Uterus (tissue), 4 donors: ENCODE measurements at places on chromosomes 11 and 22. TPM values are rescaled to one million over a fixed set of nuclear protein-coding genes. Genes with fewer than 3 reads are reported as not detected.

Gene KLHL35
- 2.5 TPM for total RNA-seq

Gene TRIM34
- 8.3 TPM for total RNA-seq

Gene DCDC1
- 8.0 TPM for total RNA-seq

Gene RASGRP2
- 27.7 TPM for total RNA-seq

Gene TXN2
- total RNA-seq: 17.7 TPM

Gene KLHDC7B
- not detected for total RNA-seq

Gene SLC43A3
- total RNA-seq: 62.0 TPM

Gene LARGE1
- total RNA-seq: 82.1 TPM

Gene PGGHG
- total RNA-seq: 15.3 TPM

Gene CLTCL1
- 6.0 TPM for total RNA-seq

GRCh38 chr22:26616650-26617049, 1.2 kb downstream of the CRYBB1 start:
- H3K36me3 ChIP-seq: no peaks in the 10 kb centered on the region
- no peaks in the 10 kb centered on the region for H3K4me1 ChIP-seq
- H3K4me3 ChIP-seq: no peak overlapping the region
- no peaks in the 10 kb centered on the region for H3K27me3 ChIP-seq
- no peak for DNase-seq

- DNase-seq: no peak
- no peak overlapping the region for H3K27ac ChIP-seq
- no peaks in the 10 kb centered on the region for H3K4me1 ChIP-seq
- H3K36me3 ChIP-seq: no peaks in the 10 kb centered on the region
- H3K4me3 ChIP-seq: no peak overlapping the region
These were observed 14.4 kb downstream of the C22orf42 start for GRCh38 chr22:32144496-32145274.

DNA sequence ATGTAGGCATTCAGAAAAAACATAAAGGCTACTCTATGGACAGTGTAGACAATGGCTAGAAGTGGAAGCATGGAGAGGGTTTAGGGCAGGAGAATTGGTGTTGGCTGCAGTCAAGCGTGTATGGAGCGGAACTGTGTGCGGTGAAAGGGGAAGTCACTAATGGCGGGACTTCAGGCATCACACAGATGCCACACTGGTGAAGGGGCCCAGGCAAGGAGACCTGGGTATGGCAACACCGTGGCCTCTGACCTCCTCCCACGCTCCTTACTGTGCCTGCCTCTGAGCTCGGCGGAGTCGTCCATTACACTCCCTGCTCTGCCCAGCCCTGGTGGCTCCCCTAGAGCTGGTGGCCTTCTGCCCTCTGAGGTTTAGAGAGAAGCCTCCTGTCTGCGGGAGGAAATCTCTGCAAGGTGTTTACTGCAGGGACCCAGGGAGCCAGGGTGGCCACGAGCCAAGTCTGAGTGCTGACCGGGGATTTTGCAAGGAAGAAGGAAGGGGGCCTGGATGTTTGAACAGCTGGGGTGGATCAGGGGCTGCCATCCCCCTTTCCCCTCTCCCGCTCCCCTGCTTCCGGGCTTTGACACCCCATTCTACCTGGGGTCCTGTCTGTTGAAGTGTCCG, 75.1 kb upstream of the TSPAN18 start:
- no peaks in the 10 kb centered on the region for H3K4me1 ChIP-seq
- DNase-seq: no peak
- H3K27me3 ChIP-seq: no peaks in the 10 kb centered on the region
- H3K27ac ChIP-seq: no peak overlapping the region

GRCh38 chr11:47101406-47101805, 75.3 kb downstream of the ARFGAP2 start:
- H3K36me3 ChIP-seq: no peaks in the 10 kb centered on the region
- H3K27me3 ChIP-seq: no peaks in the 10 kb centered on the region
- H3K4me3 ChIP-seq: no peak overlapping the region
- no peak for DNase-seq

DNA sequence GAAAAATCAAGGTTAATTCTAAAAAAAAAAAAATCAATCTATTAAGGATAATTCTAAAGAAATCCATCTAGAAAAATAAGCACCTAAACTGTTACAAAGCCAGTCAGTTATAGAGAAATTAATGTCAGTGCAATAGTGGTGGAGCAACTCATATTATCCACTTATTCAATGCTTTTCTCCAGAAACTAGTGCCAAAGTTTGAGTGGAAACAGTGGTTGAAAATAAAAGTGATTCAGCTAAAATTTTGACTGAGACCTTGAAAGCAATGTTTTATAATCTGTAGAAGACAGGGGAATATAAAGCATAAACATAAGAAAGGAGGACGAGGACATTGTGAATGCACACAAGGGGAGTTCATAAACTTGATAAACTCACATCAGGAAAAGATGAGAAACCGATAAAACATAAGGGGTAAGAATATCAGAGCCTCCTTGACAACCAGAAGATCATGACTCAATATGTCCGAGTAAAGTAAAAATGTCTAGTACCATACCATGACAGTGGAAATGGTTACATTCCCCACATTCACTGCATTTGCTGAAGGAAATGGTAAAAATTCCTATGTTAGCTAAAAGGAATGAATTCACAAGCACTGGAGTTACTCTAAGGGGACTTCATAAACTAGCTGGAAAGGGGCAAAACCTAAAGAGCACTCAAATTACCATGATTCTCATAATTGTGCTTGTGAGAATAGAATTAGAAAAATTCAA, 58.7 kb upstream of the SLC5A12 start:
- no peaks in the 10 kb centered on the region for H3K27me3 ChIP-seq
- no peak overlapping the region for H3K27ac ChIP-seq
- DNase-seq: no peak
- no peaks in the 10 kb centered on the region for H3K36me3 ChIP-seq
- no peaks in the 10 kb centered on the region for H3K4me1 ChIP-seq

DNA sequence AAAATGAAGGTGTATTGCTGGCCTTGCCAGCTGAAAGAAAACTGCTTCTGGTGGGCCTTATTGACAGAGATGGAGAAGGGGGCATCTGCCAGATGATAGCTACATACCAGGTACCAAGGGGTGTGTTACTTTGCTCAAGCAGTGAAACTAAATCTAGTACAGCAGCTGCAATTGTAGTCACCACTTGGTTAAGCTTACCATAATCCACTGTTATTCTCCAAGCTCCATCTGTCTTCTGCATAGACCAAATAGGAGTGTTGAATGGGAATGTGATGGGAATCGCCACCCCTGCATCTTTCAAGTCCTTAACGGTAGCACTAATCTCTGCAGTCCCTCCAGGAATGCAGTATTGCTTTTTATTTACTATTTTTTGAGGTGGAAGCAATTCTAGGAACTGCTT, 45.8 kb upstream of the LIN7C start:
- no peak overlapping the region for H3K27ac ChIP-seq
- no peaks in the 10 kb centered on the region for H3K4me1 ChIP-seq
- H3K4me3 ChIP-seq: no peak overlapping the region
- H3K27me3 ChIP-seq: no peaks in the 10 kb centered on the region
- no peaks in the 10 kb centered on the region for H3K36me3 ChIP-seq
- DNase-seq: no peak

- H3K27me3 ChIP-seq: no peaks in the 10 kb centered on the region
- DNase-seq: no peak
- no peak overlapping the region for H3K4me3 ChIP-seq
- no peaks in the 10 kb centered on the region for H3K36me3 ChIP-seq
- no peak overlapping the region for H3K27ac ChIP-seq
These were observed 52.9 kb downstream of the C11orf58 start for GRCh38 chr11:16791191-16791961.

DNA sequence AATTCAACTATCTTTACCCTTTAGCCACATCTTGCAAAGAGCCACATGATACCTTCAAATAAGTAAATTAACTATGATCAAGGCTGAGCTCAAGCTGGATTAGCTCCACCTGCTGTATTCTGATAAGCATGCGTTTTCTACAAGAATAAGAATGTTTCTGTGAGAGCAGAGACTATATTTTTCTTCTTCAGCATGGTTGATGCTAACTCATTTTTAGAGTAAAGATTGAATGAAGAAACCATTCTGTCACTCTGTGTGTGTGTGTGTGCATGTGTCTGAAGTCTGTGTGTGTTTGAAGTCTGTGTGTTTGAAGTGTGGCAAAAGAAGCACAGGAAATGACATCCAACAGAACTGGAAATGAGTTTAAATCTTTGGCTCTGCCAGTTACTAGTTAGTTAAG, 12.0 kb upstream of the LAYN start:
- DNase-seq: no peak
- H3K4me3 ChIP-seq: no peak overlapping the region
- H3K27me3 ChIP-seq: no peaks in the 10 kb centered on the region

DNA sequence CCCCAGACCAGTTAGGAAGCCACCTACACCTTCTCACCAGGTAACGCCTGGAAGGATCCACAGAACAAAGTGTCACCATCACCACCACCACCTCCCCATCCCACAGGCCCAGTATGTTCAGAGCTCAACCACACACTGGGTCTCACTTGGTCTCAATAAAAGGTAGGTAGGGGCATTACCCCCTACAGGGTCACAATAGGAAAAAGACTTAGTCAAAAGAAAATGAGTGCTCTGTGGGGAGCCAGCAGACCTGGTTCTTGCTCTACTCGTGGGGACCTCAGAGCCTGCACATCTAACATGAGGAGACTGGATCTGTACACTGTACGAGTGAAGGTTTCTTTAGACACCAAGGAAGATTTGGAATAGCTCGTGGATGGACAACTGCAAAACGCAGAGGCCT, 49.3 kb downstream of the HIRA start:
- H3K4me1 ChIP-seq: no peaks in the 10 kb centered on the region
- H3K27me3 ChIP-seq: no peaks in the 10 kb centered on the region

GRCh38 chr11:116226731-116227130, 546.1 kb downstream of the BUD13 start:
- no peak overlapping the region for H3K27ac ChIP-seq
- H3K27me3 ChIP-seq: no peaks in the 10 kb centered on the region
- no peaks in the 10 kb centered on the region for H3K4me1 ChIP-seq
- no peak overlapping the region for H3K4me3 ChIP-seq
- DNase-seq: no peak
